ENCODE measurements at places on chromosomes 7 and 10.

- DNase-seq: no peak
Observed at GRCh38 chr7:6705959-6706665, 635 bp downstream of the ZNF12 start.

- DNase-seq: no peak
Observed at GRCh38 chr7:30726296-30727006, 25.5 kb upstream of the INMT start.

DNA sequence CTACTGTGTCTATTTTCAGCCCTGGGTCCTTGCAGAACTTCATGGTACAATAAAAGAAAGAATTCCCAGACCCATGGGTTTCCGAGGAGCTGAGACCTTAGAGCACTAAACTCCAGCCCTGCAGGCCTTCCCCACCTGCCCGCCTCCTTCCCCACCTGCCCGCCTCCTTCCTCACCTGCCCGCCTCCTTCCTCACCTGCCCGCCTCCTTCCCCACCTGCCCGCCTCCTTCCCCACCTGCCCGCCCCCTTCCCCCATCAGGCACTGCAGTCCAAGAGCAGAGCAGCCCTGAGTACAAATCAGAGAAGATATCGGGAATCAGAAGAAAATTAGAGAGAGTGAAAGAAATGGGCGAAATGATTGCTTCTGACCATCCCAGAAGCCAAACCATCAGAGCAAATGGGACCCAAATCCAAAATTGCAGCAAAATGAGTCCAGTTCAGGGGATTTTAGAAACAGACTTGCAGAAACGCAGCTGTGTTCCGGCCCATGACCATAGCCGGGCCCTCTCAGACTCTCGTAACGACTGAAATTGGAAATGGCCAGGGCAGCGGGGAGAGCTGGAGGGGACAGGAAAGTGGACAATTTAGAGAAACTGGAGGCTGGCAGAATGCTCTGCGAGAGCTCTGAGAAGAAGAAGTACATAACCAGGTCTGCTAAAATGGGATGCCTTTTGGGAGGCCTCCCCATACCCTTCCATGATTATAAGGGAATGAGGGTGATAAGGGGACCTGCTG lies 568.4 kb downstream of the TCERG1L start:
- no peak for DNase-seq

DNA sequence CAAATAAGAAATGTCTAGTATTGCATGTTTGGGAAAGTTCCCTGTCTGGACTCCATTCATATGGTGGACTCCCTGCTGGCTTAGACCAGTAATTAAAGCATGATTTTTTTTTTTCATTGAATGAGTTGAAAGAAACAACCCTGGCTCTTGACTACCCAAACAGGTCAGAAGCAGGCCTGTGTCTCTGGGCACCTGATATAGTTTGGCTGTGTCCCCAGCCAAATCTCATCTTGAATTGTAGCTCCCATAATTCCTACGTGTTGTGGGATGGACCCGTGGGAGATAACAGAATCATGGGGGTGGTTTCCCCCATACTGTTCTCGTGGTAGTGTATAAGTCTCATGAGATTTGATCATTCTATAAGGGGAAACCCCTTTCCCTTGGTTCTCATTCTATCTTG lies 206.2 kb downstream of the TMEM178B start:
- DNase-seq: no peak

DNA sequence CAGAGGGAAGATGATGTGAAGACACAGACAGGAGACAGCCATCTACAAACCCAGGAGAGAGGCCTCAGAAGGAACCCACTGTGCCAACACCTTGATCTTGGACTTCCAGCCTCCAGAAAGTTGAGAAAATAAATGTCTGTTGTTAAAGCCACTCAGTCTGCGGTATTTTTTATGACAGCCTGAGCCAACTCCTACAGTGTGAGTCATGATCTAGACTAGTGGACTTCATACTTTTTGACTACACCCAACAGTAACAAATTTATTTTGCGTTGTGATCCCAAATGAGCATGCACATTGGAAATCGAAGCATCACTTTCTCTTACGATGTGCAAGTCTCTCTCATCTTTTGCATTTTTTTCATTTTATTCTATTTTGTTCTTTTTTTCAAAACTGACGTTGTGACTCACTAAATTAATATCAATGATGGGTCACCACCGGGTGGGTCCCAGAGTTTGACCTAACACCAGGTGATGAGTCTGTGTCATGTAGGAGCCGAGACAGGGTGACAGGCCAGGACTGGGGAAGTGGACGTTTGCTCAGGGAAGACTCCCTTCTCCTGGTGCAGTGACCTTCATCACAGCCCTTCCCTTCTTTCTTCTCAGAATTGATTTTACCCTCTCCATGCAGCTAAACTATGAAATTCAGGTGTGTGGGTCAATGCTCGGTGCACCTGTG lies 28.9 kb downstream of the PHYH start:
- DNase-seq: no peak

DNA sequence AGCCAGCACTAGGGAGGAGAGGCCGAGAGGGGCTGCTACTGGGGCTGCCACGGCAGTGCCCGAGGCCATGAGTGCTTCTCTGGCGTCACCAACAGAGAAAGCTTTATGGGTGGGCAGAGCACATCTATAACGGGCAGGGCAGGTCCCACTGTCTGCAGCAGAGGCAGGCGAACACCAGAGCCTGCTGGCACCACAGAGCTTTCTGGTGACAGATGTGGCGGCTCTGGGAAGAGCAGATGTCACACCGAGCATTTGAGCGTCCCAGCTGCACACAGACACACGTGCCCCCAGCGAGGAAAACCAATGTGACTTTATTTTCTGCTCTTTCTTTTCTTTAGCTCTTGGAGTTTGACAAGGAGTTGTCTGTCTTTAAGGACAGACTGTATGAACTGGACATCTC lies 20.5 kb downstream of the NKX6-2 start:
- no peak for DNase-seq

DNA sequence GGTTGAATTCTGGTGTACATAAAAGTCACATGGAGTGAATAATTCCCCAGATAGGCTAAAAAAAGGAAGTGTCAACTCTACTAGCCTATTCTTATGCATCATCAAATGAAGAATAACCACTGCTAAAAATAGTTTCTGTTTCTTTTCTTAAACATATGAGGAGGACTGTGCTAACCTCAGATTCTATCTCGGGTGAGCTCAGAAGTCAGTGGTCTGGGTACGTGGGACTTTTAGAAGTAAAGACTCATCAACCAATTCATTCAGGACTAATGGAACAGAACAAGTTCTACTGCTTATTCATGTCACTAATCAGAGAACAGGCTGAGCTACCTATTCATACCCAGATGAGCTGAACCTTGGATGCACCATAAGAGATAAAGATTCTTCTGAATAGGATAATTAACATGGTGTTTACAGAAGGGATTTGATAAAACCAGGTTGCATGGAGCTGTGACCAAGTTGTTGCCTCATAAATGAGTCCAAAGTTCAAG lies 9.5 kb upstream of the ASAH2 start:
- no peak for DNase-seq

DNA sequence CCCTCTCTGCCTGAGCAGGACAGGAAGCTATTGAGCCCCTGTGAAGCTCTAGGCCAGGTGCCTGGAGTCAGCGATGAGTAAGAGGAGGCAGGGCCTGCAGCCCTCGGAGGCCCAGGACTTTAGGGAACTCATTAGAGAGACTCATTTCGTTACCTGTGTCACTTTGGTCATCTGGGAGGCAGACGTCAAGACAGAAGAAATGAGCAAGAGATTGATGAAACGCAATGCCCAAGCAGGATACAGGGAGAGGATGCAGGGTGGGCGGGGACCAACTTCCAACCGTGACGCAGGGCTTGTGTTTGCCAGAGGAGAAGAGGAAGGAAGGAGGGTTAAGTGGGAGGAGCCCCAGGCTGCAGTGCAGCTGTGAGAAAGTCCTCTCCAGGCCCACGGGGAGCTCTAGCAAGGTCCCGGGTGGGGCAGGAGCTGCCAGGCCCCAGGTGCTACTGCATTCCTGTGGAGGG lies 26.4 kb upstream of the GNA12 start:
- no peak for DNase-seq

- no peak for DNase-seq
Observed at GRCh38 chr7:75650681-75651080, 88.1 kb downstream of the HIP1 start.

DNA sequence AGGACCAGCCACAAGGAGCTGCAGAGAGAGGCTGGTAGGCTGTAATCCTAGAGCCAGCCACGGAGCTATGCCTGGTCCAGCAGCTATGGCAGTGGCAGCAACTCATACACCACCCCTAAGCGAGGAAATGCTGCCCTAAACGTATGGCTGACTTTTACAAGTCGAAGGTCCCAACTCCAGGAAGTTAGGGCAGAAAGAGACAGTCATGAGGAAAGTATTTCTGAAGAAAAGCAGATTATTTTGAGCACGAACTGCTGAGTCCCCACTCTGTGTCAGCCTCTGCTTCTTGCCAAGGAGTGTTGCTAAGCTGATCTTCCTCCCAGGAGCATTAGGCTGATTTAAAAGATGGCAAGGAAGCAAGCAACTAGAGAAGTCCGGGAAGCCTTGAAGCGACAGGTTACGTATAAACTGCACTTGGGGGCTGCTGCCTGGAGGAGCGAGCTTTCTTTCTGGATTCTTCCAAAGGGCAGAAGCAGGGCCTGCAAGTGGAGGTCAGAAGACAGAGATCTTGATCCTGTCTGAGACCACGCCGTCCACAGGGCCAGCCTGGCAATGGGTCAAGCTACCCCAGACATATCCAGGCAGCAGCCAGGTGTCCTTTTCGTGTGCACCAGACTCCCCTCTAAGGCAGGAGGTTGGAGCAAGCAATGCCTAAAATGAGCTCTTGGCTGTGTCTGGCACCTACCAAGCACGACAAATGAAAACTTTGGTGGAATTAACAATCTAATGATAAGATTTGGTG lies 39.4 kb downstream of the PLXNA4 start:
- DNase-seq: no peak

DNA sequence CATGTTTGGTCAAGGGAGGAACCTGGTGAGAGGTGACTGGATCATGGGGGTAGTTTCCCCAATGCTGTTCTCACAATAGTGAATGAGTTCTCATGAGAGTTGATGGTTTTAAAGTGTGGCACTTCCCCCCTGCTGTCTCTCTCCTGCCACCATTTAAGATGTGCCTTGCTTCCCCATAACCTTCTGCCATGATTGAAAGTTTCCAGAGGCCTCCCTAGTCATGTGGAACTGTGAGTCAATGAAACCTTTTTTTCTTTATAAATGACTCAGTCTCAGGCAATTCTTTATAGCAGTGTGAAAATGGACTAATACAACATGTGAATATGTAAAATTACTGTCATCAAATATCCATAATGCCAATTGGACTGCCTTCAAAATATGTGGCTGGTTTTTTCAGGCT lies 165.5 kb upstream of the TARP start:
- DNase-seq: no peak

Measured in stimulated activated CD8-positive, alpha-beta memory T cell treated with anti-CD3 and anti-CD28 coated beads, Interleukin-2, amount 100 ng/mL, for 1 hour (primary cell).